NCI-H1436 treated with DMSO at 0.1 percent for 48 hours (cell line): ENCODE measurements at places on chromosomes 6 and 20.

DNA sequence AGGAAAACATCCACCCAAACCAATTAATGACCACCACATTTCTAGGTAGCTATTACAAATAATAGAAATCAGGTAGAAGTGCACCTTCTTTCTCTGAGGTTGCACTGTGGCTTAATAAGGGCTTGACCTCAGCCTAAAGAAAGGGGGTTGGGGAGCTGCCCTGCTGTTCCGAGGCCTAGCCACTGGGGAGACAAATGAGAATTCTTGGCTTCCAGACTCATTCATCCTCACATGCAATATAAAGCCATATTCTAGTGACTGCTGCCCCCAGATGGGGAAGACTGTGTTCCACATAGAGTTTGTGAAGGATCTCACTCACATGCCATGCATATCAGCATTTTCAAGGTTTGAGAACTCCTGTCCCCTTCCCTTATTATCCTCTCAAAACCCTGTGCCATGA is 22.9 kb downstream of the SAYSD1 start:
- DNase-seq = no peak

- no peak for DNase-seq
These were observed 115.4 kb downstream of the OPN5 start for GRCh38 chr6:47897247-47897646.

DNA sequence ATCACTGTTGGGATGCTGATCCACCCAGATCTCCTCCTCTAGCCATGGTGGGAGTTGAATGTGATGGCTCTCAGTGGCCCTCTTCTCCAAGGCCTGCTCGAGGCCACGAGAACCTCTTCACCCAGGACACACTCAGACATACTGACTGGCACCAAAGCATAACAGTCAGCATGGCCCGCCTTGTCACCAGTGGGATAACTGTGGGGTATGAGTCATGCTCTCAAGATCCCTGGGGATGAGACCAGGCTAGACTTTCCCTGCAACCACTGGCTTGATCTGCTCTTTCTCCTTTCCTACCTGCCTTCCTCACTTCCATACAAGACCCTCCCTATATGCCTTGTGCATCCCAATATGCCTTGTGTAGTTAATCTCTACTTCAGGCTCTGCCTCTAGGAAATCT is 66.8 kb downstream of the RIN2 start:
- no peak for DNase-seq

- no peak for DNase-seq
These were observed 19.5 kb upstream of the RPS10 start for GRCh38 chr6:34445313-34445860.

- DNase-seq = no peak
These were observed 250.8 kb upstream of the RNF24 start for GRCh38 chr20:4266183-4266582.

GRCh38 chr6:109336221-109336961 is 45.9 kb downstream of the CD164 start:
- no peak for DNase-seq
